ENCODE measurements at places on chromosomes 5 and 9. TPM values are rescaled to one million over a fixed set of nuclear protein-coding genes. Genes with fewer than 3 reads are reported as not detected.

- H3K4me1 ChIP-seq = no peaks in the 10 kb centered on the region
- H3K27ac ChIP-seq = no peak overlapping the region
- DNase-seq = no peak
- peaks cover 4% of the 10 kb centered on the region for H3K27me3 ChIP-seq
These were observed 207.3 kb downstream of the TMEM38B start for GRCh38 chr9:105901514-105902109.

DNA sequence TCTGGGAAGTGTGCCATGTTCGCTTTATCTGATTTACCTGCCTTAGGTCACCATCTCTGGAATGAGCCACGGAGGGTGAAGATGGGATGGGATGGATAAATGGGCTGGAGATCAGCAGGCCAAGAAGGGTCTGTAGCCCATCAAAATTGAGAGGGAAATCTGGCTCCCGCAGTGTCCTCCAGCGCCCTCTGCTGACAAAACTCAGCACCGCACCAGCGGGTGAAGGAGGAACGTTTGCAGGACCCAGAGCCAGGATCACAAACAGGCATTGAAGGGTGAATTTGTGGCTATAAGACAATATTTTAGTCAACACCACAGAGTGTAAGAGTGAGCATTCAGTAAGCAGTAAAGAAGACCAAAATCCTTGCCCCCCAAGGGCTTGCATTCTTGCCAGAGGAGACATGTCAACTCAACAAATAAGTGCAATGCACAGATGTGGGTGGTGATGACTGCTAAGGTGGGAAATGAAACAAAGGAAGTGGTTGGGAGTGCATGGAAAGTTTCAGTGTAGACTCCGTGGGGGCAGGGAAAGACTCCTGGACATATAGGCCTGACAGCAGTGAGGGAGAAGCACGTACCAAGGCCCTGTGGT lies 124.4 kb downstream of the TENT4A start:
- no peak overlapping the region for H3K4me3 ChIP-seq
- no peaks in the 10 kb centered on the region for H3K36me3 ChIP-seq
- peaks cover 5% of the 10 kb centered on the region for H3K27me3 ChIP-seq
- peaks cover 10% of the 10 kb centered on the region for H3K4me1 ChIP-seq
- no peak overlapping the region for H3K27ac ChIP-seq

GRCh38 chr5:55584398-55585205 lies 49.8 kb upstream of the PLPP1 start:
- no peaks in the 10 kb centered on the region for H3K36me3 ChIP-seq
- H3K4me1 ChIP-seq = peaks cover 4% of the 10 kb centered on the region
- H3K27ac ChIP-seq = no peak overlapping the region
- H3K4me3 ChIP-seq = no peak overlapping the region
- DNase-seq = no peak

- no peak overlapping the region for H3K27ac ChIP-seq
- no peak for DNase-seq
- H3K36me3 ChIP-seq = peaks cover 67% of the 10 kb centered on the region
- peaks cover 7% of the 10 kb centered on the region for H3K4me1 ChIP-seq
- no peaks in the 10 kb centered on the region for H3K27me3 ChIP-seq
These were observed 160.1 kb downstream of the DOCK8 start for GRCh38 chr9:374736-375135.

DNA sequence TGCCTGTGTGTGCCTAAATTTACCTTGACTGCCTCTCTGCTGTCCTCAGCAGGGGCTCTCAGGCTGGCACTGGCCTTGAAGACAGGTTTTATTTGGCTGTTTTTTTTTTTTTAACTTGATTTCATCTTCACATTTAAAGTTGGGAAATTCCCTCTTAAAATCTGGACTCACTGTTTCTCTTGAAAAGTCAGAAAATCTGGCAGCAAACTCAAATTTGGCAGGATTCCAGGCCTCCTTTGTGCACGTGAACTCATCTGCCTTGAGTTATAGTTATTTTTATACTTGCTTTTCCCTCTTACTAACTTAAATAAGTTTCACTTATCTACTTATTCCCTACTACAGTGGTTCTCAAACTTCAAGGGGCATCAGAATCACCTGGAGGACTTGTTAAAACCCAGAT lies 118.4 kb upstream of the MAP3K1 start:
- H3K36me3 ChIP-seq = no peaks in the 10 kb centered on the region
- no peak overlapping the region for H3K4me3 ChIP-seq
- no peak overlapping the region for H3K27ac ChIP-seq

DNA sequence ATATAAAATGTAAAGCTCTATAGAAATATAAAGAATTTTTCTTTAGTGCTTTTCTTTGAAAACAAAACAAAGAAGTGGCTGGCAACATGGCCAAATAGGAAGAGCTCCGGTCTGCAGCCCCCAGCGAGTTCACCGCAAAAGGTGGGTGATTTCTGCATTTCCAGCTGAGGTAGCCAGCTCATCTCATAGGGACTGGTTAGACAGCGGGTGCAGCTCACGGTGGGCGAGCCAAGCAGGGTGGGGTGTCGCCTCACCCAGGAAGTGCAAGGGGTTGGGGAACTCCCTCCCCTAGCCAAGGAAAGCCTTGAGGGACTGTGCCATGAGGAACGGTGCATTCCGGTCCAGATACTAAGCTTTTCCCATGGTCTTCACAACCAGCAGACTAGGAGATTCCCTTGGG lies 21.0 kb upstream of the TIMD4 start:
- H3K36me3 ChIP-seq = peaks cover 25% of the 10 kb centered on the region
- no peak overlapping the region for H3K27ac ChIP-seq
- H3K4me1 ChIP-seq = peaks cover 13% of the 10 kb centered on the region
- no peak overlapping the region for H3K4me3 ChIP-seq

DNA sequence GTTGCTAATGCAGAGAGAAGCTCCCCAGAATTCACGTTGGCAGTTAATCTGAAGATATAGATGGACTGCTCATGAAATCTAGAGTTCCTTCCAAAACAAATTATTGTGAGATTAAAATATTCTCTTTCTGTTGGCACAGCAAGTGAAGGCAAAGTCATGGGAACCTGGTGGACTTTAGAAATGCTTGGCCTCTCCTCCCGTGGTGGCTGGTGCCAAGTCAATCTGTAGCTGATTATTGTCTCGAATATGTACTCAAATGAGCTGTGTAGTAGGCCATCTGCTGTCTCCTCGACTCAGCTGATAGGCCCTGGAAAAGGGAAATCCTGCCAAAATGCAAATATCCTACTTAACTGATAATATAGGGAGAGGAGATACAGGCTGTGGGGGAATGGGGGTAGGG lies 69.3 kb downstream of the DAPK1 start:
- no peak for DNase-seq
- no peak overlapping the region for H3K27ac ChIP-seq
- no peaks in the 10 kb centered on the region for H3K4me1 ChIP-seq

The LMNB1 gene
- total RNA-seq = 270 TPM

The SLC46A2 gene
- total RNA-seq = not detected
